ENCODE measurements at places on chromosomes 5 and 9.

DNA sequence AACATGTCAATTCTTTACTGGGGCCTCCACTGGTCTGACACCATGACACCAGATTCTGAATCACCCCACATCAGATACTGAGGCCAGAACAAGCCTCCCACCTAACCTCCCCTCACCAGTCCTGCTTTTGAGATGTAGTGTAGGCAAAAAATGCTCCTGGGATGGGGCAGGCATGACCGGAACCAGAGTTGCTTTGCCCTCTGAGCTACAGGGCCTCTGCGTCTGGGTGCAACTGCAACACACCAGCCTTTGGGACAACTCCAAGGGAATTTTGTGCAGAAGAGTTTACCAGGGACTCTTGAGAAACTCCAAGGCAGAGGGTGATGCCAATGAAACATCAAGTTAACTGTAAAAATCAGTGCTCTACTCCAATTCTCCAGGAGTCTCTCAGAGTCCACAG lies 79.4 kb downstream of the SIL1 start:
- DNase-seq, result no peak

DNA sequence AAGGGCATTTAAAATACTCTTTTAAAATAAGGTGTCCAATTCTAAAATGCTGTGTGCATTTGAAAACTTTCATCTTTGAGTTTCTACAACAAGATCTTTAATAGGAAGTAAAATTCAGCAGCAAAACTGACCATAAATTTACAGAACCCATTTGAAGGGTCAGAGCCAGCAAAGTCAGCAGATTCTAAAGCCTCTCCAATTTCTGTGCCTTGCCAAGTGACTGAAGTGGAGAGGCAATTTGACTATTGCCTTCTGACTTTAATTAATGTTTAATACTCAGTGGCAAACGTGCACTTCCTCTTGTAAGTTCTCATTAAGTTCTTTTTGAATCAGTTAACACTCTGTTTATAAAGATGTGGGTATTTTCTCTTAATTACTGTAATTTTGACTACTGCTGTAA lies 155.2 kb downstream of the BAAT start:
- no peak for DNase-seq

- DNase-seq, result no peak
Measured at GRCh38 chr5:141605523-141606277, 13.1 kb downstream of the DIAPH1 start.

- DNase-seq, result no peak
Measured at GRCh38 chr9:121895818-121896544, 197.1 kb downstream of the TTLL11 start.

GRCh38 chr9:89776795-89777525 lies 172.1 kb downstream of the GADD45G start:
- no peak for DNase-seq

GRCh38 chr9:38278457-38278856 lies 114.0 kb upstream of the ALDH1B1 start:
- no peak for DNase-seq

GRCh38 chr5:81906086-81906485 lies 65.7 kb upstream of the ATG10 start:
- DNase-seq, result no peak

DNA sequence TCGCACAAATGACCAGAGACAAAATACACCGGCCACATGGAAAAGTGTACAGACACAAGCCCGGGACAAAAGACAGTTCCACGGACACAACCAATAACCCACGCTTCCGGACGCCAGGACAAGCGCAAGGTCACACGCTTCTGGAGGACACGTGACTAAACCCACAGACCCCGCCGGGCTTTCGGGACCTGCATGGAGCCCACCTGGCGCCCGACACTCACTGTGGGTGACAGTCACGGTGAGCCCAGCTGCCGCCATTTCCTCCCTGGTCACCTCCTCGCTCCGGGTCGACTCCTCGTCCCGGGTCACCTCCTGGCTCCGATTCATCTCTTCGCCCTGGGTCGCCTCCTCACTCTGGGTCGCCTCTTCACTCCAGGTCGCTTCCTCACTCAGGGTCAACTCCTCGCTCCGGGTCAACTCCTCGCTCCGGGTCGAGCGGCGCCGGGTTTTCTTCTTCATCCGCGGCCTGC lies 470 bp downstream of the BAG1 start:
- DNase-seq, result peak; percentile 75

GRCh38 chr5:5710471-5710870 lies 288.0 kb downstream of the ICE1 start:
- DNase-seq, result no peak

GRCh38 chr5:57334475-57334874 lies 148.1 kb downstream of the ACTBL2 start:
- no peak for DNase-seq

DNA sequence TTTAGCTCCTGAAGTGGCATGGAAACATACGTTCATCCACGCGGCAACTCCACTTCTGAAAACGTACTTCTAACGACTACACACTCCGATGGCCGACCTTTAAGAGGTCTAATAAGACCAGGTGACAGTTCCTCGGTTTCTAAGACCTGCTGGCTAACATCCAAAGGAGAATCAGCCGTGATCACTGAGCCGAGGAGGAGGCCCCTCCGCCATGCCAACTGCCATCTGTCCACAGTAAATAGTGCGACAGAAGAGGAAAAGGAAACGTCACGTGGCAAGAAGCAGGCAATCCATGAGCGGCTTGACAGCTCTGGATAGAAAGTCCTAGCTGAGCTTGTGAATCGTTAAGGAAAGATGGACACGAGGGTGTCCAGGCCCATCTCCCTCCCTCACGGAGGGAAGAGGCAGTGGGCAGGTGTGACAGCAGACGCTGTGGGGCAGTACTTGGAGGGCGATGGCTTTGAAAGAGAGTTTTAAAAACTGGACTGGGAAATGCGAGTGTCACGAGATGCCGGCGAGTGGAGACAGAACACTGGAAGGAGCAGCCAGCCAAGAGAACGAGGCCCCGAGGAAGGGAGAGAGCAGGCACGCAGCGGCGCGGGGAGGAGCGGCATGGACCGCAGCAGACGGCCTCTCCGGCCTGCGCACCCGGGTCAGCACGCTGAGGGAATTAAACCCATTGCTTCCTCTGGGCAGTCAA lies 66.7 kb upstream of the TBC1D9B start:
- DNase-seq, result no peak

- DNase-seq, result no peak
Measured at GRCh38 chr5:117488976-117489500, 914.4 kb upstream of the SEMA6A start.

DNA sequence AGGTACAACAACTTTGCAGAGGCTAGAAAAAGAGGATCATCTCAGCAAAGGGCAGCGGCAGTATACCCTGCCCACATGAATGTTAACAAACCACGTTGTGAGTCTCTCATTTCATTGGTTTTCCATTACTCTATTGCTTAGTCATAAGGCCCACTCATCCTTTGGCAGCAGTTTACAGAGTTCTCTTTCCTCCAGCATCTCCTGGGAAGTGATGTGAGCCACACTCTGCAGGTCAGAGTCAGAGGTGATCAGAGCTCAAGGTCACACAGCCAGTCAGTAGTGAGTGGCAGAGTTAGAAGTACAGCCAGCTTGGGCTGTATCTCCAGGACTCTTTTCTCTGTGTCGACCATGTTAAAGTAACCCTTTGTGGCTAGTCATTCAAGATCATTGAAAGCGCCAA lies 599.6 kb upstream of the GRAMD2B start:
- no peak for DNase-seq

DNA sequence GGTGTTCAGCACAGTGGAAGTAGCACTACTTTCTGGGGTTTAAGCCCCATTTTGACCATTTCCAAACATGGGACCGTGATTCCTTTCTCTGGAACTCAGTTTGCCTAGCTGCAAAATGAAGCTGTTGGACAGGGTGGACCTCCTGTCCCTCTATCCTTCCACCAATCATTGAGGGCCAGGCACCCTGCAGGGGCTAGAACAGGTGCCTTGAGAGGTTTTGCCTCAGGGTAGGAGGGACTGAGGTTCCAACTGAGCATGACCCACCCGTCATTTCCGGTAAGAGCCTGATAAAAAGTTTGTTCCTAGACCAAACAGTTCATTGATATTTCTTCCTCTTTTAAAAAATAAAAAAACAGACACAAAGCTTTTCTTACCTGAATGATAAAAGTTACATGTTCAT lies 116.5 kb downstream of the MVB12B start:
- DNase-seq, result no peak

- no peak for DNase-seq
Measured at GRCh38 chr5:114174131-114174530, 187.7 kb upstream of the KCNN2 start.

DNA sequence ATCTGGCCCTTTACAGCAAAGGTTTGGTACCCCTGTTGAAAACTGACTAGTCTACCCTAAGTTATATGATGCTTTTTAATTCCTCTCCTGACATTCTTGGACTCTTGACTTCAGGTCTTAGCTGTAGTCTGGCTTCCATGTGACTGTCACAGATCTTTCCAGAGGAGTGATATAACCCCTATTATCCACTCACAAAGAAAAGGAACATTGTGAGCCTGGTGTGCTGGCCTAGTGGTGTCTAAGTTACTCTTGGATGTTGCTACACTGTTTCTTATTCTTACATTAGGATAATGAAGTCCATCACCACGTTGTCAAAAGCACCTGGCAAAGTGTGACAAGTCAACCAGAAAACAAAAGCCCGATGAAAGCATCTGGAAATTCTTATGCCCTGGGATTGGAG lies 49.8 kb downstream of the RAD23B start:
- DNase-seq, result no peak

- DNase-seq, result peak; percentile 8
Measured at GRCh38 chr5:61732369-61732768, 400.3 kb downstream of the ZSWIM6 start.

DNA sequence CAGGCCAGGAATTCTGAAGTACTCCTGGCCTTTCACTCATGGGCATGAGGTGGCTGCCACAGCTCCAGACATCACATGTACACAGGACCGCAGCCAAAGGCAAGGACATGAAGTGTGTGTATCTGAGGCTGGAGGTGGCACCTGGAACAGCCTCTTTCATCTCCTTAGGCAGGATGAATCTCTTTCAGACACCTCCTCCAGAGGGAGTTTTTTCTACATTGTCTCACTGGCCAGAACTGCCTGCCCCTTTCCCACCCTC lies 142.8 kb downstream of the BARX1 start:
- DNase-seq, result no peak

DNA sequence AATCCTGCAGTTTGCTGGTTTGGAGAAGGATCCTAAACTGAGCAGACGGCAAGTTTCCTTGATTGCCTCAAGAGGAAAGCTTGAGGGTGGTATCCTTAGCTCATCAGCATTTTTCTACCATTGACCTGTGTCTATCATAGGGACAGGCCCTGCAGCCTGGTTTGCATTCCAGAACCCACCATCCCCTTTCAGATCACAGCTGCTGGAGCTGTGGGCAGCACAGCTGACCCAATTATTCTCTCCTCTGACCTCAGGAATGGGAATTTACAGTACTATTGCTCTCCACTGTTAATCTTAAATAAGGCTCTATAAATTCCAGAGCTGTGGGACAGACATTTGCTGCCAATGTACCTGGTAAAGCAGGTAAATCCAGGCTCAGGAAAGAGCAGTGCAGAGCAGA lies 163.0 kb downstream of the SPOCK1 start:
- DNase-seq, result no peak

- no peak for DNase-seq
Measured at GRCh38 chr5:37391591-37391990, 12.5 kb downstream of the WDR70 start.

DNA sequence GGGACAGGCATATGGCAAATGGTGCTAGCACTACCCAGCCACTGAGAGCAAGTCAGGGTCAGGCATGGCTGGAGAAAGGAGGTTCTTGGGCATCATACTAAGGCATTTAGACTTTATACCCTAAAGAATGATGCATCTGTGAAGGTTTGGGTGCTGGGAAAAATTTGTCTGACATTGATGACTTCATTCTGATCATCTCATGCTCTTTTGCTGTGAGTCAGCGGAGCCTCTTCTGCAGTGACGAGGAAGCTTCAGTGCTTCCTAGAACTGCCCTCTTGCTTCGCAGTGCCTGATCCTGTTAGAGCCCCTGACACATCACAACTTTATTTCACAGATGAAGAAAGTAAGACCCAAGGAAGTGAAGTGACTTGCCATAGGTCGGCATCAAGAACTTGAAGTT lies 266.6 kb upstream of the GAS1 start:
- no peak for DNase-seq

GRCh38 chr9:33109850-33110595 lies 33.5 kb upstream of the SMU1 start:
- no peak for DNase-seq

DNA sequence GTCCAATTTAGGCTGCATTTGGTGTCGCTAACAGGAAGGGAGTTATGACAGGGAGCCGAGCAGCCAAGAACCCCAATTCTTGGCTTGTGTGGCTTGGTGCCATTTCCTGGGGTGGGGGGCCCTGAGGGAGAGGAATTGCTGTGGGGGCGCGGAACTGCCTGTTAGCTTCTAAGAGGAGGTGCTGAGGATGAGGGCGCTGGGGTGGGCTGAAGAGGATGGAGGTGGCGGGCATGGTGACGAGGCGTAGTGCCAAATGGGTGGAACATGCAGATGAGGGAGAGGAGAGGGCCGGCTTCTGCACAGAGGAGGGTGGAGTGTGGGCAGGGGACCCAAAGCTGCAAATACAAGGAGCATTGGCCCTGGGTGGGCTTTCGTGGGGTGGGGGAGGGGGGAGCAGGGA lies 27.9 kb downstream of the IER5L start:
- no peak for DNase-seq

- DNase-seq, result no peak
Measured at GRCh38 chr5:158456756-158457155, 597.8 kb upstream of the CLINT1 start.

GRCh38 chr9:134204041-134204440 lies 39.7 kb upstream of the RNU6ATAC start:
- no peak for DNase-seq

- no peak for DNase-seq
Measured at GRCh38 chr9:134688231-134688630, 46.6 kb downstream of the COL5A1 start.

- no peak for DNase-seq
Measured at GRCh38 chr9:35499029-35499700, 9.3 kb downstream of the RUSC2 start.

- no peak for DNase-seq
Measured at GRCh38 chr9:113306566-113306965, 3.4 kb upstream of the RNF183 start.

GRCh38 chr5:67639976-67640375 lies 443.4 kb upstream of the CD180 start:
- no peak for DNase-seq

DNA sequence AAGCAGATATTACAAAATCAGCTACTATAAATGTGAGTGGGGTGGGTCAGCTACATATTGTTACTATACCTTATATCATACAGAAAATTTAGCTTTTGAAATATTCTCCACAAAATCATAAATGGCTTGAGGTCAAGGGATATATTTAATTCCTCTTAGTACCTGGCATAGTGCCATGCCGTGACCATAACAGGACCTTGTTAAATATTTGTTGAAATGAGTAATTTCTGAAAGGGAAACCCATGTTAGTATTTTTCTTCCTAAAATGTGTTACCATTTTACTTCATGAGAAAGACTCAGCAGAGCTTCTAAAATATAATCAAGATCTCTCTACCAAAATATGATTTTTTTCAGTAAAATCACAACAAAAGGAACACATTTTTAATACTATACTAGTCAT lies 14.8 kb downstream of the ATP10B start:
- no peak for DNase-seq

GRCh38 chr5:34835664-34836063 lies 3.3 kb upstream of the TTC23L start:
- no peak for DNase-seq

GRCh38 chr5:135565725-135566421 lies 12.9 kb downstream of the CXCL14 start:
- peak; percentile 57 for DNase-seq

All from substantia nigra (tissue), 51 donors.